Motor neuron (in vitro differentiated cells): ENCODE measurements at places on chromosomes 11 and 22. TPM values are rescaled to one million over a fixed set of nuclear protein-coding genes. Genes with fewer than 3 reads are reported as not detected.
A peak's percentile ranks its signal among the peaks of the same experiment; 100 is the strongest.

DNA sequence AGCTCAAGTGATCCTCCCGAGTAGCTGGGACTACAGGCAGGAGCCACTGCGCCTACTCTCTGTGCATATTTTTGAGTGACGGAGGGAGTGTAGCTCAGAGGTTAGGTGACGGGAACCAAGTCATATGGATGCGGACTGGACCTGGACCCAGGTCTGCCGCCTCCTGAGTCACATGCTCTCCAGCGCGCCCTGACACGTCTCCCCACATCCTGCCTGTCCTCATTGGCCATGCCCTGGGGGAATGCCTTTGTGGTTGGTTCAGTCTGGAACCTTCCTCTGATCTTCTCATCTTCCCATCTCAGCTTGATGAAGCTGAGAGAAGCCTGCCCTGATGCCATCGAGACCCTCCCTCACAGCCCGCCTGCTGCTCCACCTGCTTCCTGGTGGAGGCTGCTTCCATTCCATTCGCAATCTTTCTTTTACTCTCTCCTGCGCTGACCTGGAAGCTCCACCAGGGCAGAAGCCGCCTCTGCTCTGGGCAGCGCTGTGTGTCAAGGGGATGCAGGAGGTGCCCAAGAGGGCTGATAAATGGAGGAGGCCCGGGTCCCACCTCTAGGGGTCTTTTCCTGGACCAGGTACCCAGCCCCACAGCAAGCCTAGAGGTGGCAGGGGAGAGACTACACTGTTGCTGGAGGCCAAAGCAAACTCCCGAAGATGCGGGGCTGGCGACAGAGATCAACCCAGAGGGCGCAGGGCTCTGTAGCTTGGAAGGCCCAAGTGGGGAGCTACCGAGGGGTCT, 13.9 kb upstream of the BAIAP2L2 start:
- ATAC-seq, result no peak

- no peak for ATAC-seq
Measured at GRCh38 chr11:33664166-33664565, 36.5 kb downstream of the C11orf91 start.

DNA sequence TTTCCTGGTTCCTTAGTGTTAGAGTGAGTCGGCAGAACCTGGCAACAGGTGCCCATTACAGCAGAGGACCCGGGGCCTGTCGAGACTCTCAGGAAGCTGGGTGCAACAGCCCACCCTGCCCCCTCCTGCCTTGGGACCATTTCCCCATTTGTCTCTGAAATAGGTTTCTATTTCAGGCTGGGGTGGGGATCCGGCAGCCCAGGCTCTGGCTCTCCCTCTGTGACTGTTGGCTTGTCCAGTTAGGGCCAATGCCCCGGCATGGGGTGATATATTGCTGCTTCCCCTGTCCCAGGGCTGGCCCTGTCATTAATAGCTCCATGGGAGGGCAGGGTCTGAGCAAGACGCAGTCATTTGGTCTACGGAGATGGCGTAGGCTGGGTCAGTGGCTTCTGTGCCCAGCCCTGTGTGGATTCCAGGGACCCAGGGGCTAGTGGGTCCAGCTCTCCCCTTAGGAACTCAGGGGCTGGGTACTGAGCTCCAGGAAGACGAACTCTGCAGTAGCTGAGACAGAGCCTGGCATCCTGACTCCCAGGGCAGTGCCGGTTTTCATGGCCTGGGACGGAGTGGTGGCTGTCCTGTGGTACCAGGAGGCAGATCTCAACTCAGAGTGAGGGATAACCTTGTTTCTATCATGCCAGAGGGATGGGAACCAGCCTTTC, 2.7 kb downstream of the P2RY6 start:
- no peak for ATAC-seq

DNA sequence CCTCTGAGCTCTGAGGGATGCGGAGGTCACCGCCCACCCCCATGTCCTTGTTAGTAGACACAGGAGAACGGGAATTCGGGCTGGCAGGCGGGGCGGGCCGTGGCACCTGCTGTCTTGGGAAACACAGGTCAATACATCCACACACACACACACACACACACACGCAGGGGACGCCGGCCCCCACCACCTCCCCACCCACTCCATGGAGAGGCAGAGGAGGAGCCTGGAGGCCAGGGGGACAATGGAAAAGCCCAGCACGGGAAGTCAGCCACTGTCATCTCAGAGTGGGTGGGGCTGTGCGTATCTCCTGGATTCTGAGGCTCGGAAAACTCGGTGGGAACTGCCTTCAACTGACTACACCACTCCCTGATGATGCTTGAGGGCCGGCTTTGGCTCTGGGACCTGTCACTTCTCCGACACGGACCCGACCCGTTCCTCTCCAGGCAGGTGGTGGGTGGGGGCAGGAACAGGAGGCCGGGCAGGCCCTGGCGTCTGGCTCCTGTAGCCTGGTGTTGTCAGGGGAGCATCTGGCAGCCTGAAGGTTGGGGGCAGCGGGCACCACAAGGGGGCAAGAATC, 18.5 kb upstream of the TMEM184B start:
- peak; percentile 47 for ATAC-seq

DNA sequence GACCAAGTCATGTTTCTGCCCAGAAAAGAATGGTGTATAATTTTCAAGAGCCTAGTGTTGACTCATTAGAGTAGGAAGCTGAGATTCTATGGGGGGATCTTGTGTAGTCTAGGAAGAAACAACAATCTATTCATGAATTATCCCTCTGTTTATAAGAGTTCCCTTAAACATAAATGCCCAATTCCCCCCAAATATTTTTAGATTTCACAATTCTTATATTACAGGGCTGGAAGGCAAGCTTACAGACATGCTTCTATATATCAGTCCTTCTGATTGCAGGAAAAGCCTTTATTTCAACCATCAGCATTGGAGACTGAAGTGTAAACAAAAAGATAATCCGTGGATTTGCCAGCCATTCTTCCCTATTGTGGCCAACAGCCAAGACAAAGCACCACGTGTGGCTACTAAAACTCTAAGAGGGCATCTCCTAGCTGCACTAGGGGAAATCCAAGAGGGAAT, 71.4 kb downstream of the NAT10 start:
- ATAC-seq, result no peak

TLCD5 gene
- 9.0 and 9.5 TPM in 2 replicates for total RNA-seq

- ATAC-seq, result no peak
Measured at GRCh38 chr11:25953006-25953405, 378.9 kb upstream of the ANO3 start.

DNA sequence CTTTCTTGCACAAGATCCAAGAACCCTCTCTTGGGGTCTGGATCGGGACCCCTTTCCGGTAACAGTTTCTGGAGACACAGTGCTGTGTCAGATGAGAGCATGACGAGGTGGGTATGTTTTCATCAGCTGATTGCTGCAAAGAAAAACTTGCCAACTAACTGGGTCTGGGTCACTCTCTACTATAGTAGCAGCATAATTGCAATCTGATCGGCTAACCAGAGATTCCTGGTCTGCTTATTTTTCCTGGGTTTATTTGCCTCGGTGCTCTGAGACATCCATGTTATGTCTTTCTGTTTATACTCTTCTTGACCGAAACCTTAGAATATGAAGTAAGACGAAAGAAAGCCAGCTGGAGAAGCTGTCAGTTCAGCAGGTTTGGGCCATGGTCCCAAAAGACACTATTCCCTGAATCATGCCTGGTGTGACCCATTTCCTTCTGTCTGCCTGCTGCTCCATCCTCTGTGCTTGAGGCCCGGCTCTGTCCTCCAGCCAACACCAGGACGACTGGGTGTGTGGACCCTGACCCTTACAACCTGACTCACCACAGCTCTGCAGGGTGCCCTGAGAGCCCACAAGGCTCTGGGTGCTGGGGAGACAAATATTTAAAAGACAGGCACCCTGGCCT, 24.1 kb upstream of the CLMP start:
- ATAC-seq, result no peak

DNA sequence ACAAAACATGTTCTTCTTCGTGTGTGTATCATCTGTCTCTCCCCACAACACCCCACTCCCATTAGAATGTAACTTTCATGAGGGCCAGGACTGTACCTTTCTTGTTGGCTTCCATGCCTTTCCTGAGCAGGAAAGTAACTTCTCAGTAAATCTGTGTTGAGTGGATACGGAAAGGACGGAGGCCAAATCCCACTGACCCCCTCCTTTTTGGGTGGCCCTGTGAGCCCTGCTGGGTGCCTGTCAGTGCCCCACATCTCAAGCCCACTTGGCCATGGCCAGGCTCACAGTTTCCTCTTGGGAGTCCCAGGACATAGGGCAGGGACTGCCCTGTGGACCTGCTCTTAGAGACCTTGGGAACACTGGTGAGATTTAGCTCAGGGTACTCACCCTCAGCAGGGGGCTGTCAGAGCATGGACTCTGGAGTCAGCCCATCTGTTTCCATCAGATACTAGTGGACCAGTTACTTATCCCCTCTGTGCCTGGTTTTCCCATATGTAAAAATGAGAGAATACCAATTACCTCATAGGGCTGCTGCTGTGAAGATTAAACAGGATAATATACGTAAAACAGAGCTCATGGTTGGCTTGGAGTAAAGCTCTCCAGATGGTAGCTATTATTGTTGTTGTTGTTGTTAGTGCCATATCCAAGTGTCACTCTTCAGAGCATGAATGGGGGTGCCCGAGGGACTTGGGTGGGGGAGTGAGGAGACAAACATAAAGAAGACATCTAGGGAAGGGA, 1.0 kb upstream of the C11orf96 start:
- peak; percentile 1 for ATAC-seq

LRRC75B gene
- total RNA-seq, result 10.7 and 11.5 TPM in 2 replicates

GRCh38 chr11:118224511-118225188, at the start of gene JAML:
Gene JAML (minus strand): TSS chr11:118225011. CDS start chr11:118214866, 10,145 bp downstream.
- ATAC-seq, result no peak

DNA sequence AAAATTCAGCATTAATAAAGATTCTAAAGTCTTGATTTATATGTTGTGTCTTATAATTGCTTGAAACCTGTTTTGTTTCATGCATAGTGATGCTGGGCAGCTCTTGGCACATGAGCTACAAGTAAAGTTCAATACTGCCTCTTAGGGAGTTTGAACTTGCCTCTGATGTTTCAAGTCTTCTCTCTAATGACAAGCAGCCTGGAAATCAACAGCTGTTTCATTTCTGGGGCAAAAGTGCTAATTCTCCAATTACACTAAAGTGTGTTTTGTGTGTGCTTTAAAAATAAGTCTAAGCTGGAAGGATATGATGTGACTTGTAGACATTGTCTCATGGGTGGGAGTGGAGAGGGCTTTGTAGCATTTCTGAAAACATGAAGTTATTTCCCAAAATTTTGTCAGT, 23.7 kb upstream of the SESN3 start:
- peak; percentile 13 for ATAC-seq

DNA sequence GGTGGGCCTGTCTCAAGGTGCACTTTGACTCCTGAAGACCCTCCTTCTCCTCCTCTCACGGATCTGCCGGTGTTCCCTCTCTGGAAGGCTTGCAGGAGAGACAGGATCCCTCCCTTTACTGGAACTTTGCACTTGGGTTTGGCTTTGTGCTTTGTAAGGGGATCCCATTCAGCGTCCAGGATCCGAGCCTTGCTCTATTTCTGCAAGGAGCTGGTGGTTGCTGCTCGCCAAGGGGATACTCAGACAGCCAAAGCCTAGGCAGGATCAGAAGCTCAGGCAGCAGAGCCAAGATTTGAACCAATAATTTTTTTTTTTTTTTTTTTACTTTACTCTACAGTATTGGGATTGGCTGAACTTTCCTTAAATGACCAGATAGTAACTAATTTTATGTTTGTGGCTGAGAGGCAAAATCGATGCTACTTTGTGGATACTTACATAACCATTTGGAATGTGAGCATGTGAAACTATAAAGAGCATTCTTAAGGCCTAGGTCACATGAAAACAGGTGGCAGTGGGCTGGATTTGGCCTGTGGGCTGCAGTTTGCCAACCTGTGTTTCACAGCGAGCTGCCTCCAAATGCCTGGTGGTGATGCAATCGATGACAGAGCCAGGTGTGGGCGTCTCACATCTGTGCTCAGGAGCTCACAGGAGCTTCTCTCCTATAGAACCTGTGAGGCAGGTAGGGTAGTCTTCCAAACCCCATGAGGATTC, 25.2 kb downstream of the BCR start:
- ATAC-seq, result no peak

TYR gene
- total RNA-seq, result 0.14 TPM in 1 of 2 replicates, not detected in the other

KRTAP5-11 gene
- total RNA-seq, result not detected in 2 replicates

GRCh38 chr11:19160847-19161246, 40.9 kb downstream of the CSRP3 start:
- ATAC-seq, result no peak
